ENCODE measurements at places on chromosomes 11 and 22. TPM values are rescaled to one million over a fixed set of nuclear protein-coding genes. Genes with fewer than 3 reads are reported as not detected.
A peak's percentile ranks its signal among the peaks of the same experiment; 100 is the strongest.

The NXPE4 gene
- polyA plus RNA-seq = not detected

DNA sequence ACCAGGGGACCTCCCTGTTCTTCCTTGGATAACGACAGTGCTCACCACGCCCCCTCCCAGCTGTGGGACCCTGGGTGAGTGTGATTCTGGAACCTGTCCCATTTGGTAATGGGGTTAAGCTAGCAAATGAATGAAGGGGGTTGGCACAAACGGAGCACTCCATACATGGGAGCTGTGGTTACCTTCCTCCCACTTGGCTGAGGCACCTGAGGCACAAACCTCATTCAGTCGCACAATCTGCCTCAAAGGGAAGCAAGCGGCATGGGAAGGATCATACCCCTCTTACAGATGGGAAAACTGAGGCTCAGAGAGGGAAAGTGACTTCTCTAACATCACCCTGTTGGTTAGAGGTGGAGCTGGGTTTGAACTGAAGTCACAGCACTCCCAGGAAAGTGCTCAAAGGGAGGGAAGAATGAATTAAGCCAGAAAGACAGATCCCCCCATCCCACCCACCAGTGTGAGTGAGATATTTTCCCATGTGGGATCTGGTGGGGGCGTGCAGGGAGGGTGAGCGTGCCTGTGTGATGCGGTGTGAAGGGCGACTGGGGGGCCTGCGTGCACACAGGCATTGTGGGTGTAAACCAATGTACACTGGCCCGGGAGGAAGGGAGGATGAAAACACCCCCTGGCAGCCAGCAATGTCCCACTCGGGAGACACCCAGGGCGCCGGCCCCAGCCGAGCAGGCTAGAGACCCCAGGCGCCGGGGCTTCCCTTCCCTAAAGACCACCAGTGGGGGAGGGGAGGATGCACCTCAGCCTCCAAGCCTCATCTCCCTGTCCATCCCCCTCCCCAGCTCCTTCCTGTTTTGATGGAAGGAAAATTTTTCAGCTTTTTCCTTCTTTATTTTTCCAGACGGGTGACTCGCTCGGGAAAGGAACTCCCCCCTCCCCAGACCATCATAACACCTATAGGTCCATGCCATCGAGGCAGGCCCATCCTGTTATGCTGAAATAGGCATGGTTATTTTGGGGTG is 8.0 kb upstream of the PDGFB start:
- DNase-seq = no peak

The MED15 gene
- polyA plus RNA-seq = 30.9 TPM

GRCh38 chr11:65419772-65420481 is 2.7 kb upstream of the NEAT1 start:
- DNase-seq = peak; percentile 92

The DDTL gene
- polyA plus RNA-seq = 2.7 TPM

The OR10D3 gene
- polyA plus RNA-seq = not detected

The KDM4E gene
- not detected for polyA plus RNA-seq

DNA sequence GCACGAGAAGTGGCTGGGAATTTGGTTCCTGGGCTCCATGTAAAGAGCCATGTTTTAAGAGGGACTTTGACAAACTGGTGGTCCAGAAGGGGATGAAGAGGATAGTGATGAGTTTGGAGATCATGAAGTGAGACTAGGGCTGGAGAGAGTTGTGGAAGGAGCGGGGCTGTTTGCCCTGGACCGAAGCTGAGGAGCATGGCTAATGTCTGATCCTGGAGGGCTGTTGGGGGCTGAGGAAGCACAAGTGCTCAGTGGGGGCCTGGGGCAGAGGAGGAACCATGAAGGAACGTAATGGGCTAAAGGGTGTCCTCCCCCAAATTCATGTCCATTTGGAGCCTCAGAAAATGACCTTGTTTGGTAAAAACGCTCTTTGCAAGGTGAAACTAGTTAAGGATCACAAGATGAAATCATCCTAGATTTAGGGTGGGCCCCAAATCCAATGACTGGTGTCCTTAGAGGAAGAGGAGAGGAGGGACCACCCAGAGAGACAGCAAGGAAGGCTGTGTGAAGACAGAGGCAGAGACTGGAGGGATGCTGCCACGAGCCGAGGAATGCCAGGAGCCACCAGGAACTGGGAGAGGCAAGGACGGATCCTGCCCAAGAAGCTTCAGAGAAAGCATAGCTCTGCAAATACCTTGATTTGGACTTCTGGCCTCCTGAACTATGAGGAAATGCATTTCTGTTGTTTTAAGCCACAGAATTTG is 107.3 kb upstream of the LMO1 start:
- DNase-seq = no peak

- DNase-seq = no peak
Measured at GRCh38 chr11:134656861-134657540, 245.0 kb upstream of the B3GAT1 start.

- no peak for DNase-seq
Measured at GRCh38 chr11:131637469-131638175, 267.2 kb downstream of the NTM start.

DNA sequence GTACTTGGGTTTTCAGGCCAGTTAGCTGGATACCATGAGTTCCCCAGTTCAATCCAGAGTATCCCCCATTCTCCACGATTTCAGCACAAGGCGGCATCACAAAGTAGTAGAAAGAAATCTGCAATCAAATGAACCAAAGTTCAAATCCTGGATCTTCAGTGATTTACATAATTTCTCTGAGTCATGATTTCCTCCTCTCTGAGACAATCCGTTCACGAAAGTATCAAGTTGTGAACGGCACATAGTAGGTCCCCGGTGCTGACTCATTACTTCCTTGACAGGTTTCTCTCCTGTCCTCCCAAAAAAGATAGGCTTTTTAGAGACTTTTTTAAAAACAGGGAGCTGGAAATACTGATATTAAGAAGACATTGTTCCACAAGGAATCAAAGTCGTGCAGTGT is 69.1 kb upstream of the AKIP1 start:
- no peak for DNase-seq

The USP2 gene
- polyA plus RNA-seq = 57.1 TPM

DNA sequence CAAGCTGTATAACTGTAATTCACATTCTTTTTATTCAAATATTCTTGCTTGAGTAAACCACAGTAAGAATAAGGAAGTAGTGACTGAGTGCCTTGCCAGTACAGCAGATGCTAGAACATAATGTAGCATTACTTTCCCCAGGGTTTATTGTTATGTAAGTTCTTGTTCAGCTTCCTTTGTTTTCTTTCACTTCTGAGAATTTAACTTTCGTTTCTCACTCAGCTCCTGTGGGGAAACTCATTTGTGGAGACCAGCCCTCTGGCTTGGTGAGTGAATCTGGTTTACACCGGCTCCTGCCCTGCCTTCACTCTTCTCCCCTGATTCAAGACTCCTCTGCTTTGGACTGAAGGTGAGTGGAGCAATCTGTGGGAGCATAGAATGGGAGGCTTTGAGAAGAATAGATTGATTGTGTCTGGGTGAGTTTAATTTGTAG is at the start of gene TRIM22:
TRIM22 (plus strand) TSS at position 240 of the 433 bp plus-strand sequence. CDS start 6,443 bp downstream, outside the sequence.
- DNase-seq = peak; percentile 32

- peak; percentile 74 for DNase-seq
Measured at GRCh38 chr11:1953489-1954266, 6.5 kb downstream of the MRPL23 start.

- DNase-seq = no peak
Measured at GRCh38 chr11:117973503-117973860, 12.7 kb upstream of the IL10RA start.

The UBASH3B gene
- polyA plus RNA-seq = 0.34 TPM

DNA sequence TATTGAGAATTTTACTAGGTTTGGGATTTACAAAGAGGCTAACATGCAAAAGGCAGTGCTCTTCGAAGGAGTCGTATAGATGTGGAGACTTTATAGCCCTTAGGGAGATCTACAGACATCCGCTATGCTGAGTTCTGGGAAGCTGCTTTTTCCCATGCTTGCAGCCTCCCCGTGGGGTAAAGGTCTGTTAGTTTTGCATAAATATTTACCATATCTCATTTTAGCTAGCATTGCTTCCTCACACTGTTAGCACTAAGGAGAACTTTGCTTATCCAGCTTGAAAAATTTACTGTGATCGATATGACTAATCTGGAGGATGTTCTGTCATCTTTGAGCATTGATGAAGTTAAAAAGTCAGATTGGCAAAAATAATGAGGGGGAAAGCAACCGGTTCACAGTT is 18.6 kb downstream of the ARHGEF12 start:
- no peak for DNase-seq

The HSPB2 gene
- 106 TPM for polyA plus RNA-seq

DNA sequence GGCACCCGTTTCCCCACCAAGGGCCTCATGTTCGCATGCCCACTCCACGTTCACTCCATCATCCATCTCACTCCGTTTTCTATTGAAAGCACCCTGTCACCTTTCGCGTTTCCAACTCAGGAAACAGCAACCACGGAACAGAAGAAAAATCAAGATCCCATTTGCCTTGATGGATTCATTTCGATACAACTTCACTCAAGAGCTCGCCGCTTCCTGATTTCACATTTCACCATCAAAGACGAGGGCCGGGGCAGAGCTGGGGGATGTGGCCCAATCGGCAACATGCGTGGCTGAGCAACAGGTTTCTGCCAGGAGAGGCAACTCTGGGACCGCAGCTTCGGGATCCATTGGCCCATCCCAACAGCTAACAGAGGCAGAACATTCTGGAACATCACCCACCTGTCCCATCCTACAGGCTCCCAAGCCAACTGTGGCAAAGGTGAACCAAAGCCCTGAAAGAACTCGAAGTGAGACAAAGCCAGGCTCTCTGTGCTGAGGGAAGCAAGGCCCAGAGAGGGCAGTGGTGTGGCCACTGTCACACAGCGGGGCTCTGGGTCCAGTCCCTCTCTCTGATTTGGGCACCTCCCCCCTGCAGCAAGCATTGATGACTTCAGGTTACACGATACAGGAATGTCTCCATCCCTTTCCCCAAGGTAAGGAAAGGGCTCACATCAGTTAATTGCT is 36.2 kb upstream of the CD5 start:
- no peak for DNase-seq

GRCh38 chr11:66891851-66892660 is 35.2 kb downstream of the LRFN4 start:
- DNase-seq = no peak

DNA sequence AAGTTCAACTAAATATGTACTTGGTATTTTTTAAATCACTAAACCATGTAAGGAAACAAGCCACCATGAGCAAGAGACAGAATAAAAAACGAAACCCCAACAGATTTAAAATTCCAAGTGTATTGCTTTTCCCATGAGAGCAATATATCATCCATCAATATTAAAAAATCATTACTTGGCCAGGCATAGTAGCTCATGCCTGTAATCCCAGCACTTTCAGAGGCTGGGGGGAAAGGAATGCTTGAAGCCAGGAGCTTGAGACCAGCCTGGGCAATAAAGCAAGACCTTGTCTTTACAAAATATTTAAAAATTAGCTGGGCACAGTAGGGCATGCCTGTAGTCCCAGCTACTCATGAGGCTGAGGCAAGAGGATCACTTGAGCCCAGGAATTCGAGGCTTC is 190.8 kb downstream of the TTC28 start:
- DNase-seq = no peak

The LMO2 gene
- 10.0 TPM for polyA plus RNA-seq

DNA sequence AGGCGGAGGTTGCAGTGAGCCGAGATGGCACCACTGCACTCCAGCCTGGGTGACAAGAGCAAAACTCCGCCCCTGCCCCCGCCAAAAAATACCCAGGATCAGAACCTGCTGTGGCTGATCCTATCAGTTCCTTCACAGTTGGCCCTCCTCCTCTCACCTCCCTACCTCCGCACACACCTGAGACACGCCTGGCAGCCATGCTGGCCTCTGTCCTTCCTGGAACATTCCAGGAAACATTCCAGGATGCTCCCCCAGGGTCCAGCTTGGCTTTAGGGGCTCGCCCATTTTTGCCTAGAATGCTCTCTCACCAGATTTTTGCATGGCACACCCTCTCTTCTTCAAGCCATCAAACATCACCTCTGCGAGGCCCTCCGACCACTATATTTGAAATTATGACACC is 2.1 kb downstream of the RAPSN start:
- DNase-seq = no peak

GRCh38 chr11:101880222-101880621 is 34.6 kb upstream of the CEP126 start:
- no peak for DNase-seq

GRCh38 chr22:26903030-26903856 is 245.9 kb downstream of the MIAT start:
- DNase-seq = no peak

GRCh38 chr11:45896422-45896984 is 10.6 kb downstream of the FREY1 start:
- no peak for DNase-seq

The IFITM10 gene
- 0.25 TPM for polyA plus RNA-seq

- no peak for DNase-seq
Measured at GRCh38 chr22:44919691-44920090, 90.1 kb downstream of the PHF21B start.

The UCP2 gene
- polyA plus RNA-seq = 9.9 TPM

DNA sequence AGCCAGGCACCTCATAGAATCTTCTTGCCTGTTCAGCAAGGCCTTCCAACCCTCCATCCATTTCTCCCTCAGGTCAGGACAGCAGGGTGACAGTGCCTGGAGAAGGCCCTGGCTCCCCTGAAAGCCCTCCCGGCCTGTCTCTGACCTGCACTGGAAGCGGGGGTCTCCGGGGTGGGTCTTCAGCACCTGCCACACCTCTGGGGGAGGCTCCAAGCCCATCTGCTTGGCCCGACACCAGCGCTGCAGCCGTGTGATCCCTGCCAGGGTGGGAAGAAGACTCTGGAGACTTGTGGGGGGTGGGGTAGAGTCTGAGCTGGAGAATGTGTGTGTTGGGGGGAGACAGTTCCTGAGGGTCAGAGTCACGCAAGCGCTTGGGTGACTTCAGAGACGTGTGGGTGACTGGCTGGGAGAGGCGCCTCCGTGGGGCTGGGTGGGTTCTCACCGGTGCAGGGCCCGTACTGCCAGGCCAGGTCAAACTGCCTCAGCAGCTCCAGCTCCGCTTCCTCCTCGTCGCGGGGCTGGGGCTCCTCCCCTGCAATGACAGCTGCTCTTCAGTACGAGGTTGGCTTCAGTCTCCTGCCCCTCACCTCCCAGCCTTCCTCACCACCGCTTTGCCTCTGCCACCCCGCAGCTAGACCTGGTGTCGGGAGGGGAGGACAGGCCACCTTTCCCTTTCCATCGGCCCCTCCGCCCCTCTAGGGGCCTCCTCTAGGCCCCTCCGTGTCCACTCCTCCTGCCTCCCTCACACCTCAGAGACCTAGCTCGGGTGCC is 615 bp downstream of the POLD4 start:
- DNase-seq = peak; percentile 47

DNA sequence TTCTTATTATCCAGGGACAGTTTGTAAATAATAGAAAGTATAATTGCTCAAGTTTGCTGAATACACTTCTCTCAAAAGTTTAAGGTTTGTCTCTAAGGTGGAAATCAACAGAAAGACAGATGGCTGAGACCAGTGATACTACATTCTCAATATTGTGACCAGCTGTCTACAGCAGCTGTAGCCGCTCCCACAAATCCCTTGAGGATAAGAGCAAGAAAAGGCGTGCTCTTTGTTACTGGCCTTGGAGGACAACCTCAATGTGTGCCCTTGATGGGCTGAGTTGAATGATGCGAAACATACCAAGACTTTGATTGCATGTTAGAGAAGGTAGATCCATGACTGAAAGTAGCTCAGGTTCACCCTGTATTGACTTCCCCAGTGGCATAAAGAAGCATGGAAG is 6.1 kb downstream of the OR6M1 start:
- no peak for DNase-seq

The GGA1 gene
- 27.2 TPM for polyA plus RNA-seq

- peak; percentile 11 for DNase-seq
Measured at GRCh38 chr11:75268626-75269366, 28.2 kb downstream of the TPBGL start.

The PAMR1 gene
- 5.7 TPM for polyA plus RNA-seq

GRCh38 chr11:105236664-105237063 is 97.1 kb upstream of the CARD18 start:
- no peak for DNase-seq

- DNase-seq = peak; percentile 18
Measured at GRCh38 chr22:48800886-48801607, 1026.6 kb downstream of the BRD1 start.

Measured in right cardiac atrium (tissue), 5 donors.